ENCODE measurements at places on chromosomes 3 and 15. TPM values are rescaled to one million over a fixed set of nuclear protein-coding genes. Genes with fewer than 3 reads are reported as not detected.

GRCh38 chr3:28947751-28948150 lies 333.1 kb upstream of the RBMS3 start:
- no peak overlapping the region for H3K4me3 ChIP-seq
- no peaks in the 10 kb centered on the region for H3K27me3 ChIP-seq
- DNase-seq = no peak
- H3K27ac ChIP-seq = no peak overlapping the region

- no peak overlapping the region for H3K4me3 ChIP-seq
- H3K36me3 ChIP-seq = no peaks in the 10 kb centered on the region
- no peaks in the 10 kb centered on the region for H3K27me3 ChIP-seq
- no peak for DNase-seq
Observed at GRCh38 chr3:126907557-126907956, 75.4 kb upstream of the PLXNA1 start.

GRCh38 chr15:30939161-30939560 lies 35.4 kb downstream of the FAN1 start:
- no peak overlapping the region for H3K27ac ChIP-seq
- no peaks in the 10 kb centered on the region for H3K4me1 ChIP-seq
- no peak overlapping the region for H3K4me3 ChIP-seq
- H3K27me3 ChIP-seq = no peaks in the 10 kb centered on the region
- peak; percentile 70 for DNase-seq

DNA sequence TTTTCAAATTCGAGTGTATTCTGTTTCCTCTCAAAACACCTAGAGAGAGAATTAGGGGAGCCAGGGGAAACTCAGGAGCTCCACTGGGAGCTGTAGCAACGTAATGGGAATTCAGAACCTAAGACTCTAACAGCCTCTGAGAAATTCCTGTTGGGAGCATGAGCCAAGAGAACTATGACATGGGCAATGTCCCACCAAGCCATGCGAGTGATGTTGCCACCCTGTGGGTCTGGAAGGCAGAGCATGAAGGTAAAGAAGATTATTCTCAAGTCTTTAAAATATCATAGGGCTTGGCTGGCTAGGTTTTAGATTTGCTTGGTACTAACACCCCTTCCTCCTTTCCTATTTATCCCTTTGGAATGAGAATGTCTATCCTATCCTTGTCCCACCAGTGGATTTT lies 392.6 kb upstream of the ADAMTS9 start:
- no peaks in the 10 kb centered on the region for H3K36me3 ChIP-seq
- H3K27me3 ChIP-seq = no peaks in the 10 kb centered on the region
- no peaks in the 10 kb centered on the region for H3K4me1 ChIP-seq

Gene PLSCR2
- total RNA-seq = not detected
